NT2/D1 (cell line): ENCODE measurements at places on chromosomes 7 and 10.

GRCh38 chr10:28400681-28401080 lies 97.8 kb upstream of the MPP7 start:
- no peak for DNase-seq

DNA sequence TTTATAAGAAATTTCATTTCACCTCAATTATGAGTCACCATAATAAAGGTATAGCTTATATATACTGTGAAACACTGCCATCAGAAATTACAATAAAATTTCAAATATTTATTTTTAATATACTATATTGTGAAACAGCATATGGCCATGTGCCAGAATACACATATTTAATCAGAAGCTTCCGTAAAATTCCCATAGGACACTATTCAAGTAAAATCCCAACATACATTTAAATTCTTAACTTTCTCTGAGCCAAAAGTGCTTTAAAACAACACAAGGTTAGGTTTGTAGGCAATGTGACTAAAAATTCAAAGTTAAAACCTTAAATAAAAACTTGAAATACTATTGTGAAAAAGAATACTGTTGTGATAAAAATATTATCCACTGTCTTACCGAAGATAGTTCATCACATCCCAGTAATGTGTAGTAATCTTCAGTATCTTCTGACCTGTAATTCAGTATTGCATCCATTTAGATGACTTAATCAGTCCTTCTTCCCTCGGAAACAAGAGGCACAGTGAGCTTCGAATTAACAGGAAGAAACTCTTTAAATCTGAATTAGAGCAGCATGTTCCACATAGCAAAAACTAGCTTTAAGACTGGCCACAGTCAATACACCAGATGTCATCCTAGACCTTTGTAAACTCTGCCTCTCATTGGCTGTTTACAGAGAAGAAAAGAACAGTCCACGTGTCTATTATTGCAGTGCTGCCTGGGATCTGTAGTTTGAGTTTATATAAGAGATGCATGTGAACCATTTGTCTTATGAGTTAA lies at the start of gene DNAJC12:
Gene DNAJC12, minus strand, starts transcription at position 648 of the 774 bp plus-strand sequence. Its CDS starts 177 bp downstream, at position 471.
- DNase-seq: no peak

DNA sequence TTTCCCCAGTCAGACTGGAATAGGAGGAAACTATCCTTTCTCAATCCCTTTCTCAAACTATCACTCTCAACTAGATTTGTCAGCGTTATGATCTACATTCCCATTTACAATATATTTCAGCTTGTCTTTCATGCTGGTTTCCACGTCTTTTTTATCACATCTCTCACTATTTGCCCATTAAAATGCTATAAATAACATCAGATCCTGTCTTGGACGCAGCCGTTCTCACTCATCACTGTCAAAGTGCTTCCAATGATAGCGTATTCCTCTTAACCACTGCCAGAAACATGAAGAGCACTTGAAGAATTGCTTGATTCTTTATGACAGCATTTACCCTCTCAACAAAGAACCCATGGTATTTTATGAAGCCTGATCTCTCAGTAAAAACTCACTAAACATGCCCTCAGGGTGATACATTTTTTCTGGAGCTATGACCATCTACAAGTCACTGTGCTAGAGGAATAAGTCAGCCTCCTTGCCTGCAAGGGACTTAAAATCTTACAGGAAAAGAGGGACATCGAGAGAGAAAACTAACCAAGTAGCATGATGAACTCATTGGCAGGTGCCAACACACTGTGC lies 205.6 kb upstream of the PFKP start:
- no peak for DNase-seq

- DNase-seq: no peak
Measured at GRCh38 chr7:99380032-99380822, 5.7 kb downstream of the ARPC1B start.

DNA sequence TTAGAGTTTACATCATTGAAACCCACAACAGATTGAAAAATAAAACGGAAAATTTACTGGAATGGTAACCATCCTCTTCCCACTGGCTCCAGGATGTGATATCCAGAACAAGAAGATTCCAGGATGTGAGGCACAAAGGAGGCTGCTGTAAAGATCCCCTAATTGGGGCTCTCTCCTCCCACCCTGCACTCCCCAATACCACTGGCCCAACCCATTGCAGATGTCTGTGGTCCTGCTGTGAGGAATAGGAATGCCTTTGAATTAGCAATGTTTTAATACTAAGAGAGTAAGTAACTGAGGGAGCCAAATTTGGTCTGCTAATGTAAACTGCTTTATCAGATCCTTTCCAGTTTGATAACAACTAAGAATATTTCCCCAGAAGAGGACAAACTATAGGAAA lies 225.9 kb upstream of the INHBA start:
- DNase-seq: no peak

DNA sequence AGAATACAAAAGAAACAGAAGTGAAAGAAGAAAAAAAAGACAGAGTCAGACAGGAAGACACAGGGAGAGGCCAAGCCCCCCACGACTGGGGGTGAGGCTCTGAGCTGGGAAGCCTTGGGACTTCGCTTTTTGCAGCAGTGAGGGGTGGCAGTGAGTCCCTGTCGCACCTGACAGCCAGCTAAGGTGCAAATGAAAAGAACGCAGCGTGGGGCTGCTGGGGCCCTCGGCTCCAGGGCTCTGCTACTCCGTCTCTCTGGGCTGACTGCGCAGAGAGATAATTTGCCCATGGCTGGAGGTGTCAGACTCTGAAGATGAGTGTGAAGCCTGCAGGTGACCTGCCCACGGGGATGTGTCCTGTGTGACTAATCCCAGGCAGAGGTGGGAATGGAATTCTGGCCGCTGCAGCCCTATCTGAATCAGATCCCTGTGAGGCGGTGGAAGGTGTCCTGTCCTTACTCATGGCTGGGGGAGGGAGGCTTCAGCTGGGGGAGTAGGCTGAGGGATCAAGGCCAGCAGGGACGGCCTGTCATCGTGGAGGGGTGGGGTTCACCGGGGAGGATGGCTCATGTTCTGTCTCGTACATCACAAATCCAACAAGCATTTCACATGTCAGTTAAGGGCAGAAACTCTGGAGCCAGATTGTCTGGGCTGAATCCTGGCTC lies 96.4 kb downstream of the SLIT1 start:
- DNase-seq: no peak

- DNase-seq: no peak
Measured at GRCh38 chr7:2724453-2725177, 36.6 kb downstream of the AMZ1 start.

- DNase-seq: no peak
Measured at GRCh38 chr7:81645435-81645834, 124.4 kb downstream of the HGF start.

DNA sequence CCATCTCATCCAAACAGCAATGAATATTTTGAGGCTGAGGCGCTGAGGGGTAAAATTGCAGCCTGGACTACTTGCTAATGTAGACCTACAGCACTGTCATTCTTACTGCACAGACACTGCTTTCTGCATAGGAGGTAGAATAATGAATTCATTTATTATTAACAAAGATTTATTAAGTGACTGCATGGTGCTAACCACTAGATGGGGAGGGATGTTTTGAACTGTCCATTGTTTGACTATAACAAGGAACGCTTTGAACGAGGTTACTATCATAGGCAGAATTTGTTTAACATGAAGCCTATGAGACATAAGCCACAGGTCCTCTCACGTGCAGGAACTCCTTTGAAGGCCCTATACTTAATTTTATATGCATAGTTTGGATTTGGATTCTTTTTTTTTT lies 143.8 kb downstream of the CFTR start:
- DNase-seq: no peak

- no peak for DNase-seq
Measured at GRCh38 chr10:88089498-88089897, 226.1 kb downstream of the PTEN start.

DNA sequence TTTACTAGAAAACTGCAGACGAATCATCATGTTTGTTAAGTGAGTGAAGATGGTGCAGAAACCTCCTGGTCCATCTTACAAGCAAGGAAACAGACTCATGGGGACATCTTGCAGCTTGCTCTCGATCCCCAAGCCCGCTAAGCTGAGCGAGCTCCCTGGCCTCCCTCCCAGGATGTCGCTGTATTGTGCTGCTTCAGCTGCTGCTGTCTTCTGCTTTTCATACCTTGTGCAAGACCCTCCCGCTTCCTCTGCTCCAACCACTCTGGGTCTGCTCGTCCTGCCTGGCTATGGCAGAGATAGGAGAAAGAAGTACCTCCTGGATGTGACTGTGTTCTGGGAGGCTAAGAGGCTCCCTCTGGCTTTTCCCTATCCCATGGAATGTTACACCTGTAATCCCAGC lies 285.2 kb upstream of the FZD8 start:
- no peak for DNase-seq

DNA sequence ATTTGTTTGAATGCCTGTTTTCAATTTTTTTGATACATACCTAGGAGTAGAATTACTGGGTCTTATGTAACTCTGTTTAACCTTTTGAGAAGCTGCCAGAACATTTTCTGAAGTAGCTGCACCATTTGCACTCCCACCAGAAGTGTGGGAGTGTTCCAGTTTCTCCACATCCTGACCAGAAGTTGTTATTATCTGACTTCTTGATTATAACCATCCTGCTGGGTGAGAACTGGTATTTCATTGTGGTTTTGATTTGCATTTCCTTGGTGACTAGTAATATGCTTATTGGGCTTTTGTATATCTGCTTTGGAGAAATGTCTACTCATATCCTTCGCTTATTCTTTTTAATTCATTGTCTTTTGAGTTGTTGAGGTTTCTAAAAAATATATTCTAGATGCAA lies 117.2 kb upstream of the GLCCI1 start:
- no peak for DNase-seq

GRCh38 chr10:62463364-62463763 lies 89.2 kb downstream of the ZNF365 start:
- DNase-seq: no peak

DNA sequence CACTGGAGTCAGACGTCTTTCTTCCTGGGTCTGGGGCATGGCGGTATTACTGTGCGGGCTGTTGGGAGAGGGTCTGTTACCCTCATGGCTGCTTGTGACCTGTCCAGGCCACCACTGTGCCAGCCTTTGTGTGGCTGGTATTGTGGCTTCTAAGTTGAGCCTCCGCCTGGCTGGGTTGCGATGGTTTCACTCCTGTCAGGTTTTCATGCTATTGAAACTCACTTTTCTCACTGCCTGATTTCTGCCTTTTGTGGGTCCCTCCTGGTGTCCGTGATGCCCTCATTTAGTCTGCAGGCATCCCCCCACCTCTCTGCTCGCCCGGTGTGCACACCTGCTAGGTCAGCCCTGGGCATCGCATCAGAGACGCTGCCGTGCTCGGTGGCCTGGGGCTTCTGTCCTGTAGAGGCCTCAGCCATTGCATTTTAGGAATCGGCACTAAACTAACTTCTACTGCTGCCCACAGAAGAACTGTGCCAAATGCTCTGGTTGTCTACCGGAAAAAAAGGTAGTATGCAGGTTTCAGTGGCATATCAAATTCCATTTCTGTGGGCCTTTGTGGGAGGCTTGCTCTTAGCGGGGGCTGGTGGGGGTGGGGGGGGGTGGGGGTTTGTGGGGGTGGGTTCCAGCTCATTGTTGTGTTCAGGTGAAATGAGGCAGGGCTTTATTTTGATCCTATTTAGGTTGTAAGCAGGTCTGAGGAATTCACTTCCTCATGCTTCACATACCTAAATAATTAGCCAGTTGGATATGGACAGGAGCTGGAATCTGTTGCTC lies 64.3 kb downstream of the MGMT start:
- DNase-seq: no peak

- DNase-seq: no peak
Measured at GRCh38 chr10:98388101-98388655, 26.8 kb downstream of the PYROXD2 start.

DNA sequence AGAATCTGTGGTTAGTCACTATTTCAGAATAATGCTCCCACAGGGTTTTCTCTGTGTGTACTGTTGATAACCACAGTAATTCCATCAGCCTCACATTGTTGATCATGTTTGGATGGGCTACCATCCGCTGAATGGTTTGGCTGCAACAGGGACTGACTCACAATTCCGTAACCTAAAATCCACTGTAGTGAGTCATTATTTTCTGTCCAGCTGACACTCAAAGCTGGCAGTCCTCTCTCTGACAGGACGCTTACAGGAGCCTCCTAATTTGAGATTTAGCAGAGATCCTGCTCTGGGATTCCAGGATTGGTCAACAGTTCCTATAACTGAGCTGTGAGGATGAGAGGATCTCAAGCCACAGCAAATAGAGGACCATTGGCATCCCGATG lies 32.7 kb downstream of the VWA2 start:
- DNase-seq: no peak

DNA sequence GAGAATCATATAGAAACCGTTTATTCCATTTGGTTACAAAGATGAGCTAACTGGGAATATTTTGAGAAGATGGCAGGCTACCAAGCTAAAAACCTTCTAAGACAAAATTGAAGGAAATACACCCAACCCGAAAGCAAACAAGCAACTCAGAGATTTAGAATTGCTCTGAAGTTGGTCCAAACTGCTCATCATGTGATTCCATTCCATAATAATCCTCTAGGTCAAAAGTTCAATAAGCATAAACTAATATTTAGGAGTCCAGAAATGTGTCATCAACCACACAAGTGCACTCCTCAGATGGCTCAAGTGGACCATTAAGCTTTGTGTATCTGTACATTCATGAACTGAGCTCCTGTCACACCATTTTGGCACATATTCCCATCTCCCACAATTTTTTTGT lies 28.7 kb downstream of the DGKI start:
- no peak for DNase-seq

- peak; percentile 57 for DNase-seq
Measured at GRCh38 chr7:95916573-95917297, 144.4 kb downstream of the DYNC1I1 start.
